ENCODE measurements at places on chromosomes 13 and 19. TPM values are rescaled to one million over a fixed set of nuclear protein-coding genes. Genes with fewer than 3 reads are reported as not detected.

Gene GRIN2D
- total RNA-seq: 0.54 TPM

Gene ZNF69
- 14.5 TPM for total RNA-seq

Gene AMER2
- total RNA-seq: under 0.01 TPM

Gene MYDGF
- 87.8 TPM for total RNA-seq

Gene TMEM238
- 2.7 TPM for total RNA-seq

Gene PSG11
- total RNA-seq: not detected

Gene CHST8
- total RNA-seq: not detected

Gene HCN2
- under 0.01 TPM for total RNA-seq

Gene CCDC169
- total RNA-seq: 1.3 TPM

Gene TGFBR3L
- total RNA-seq: not detected
